ENCODE measurements at places on chromosomes 16 and 17. TPM values are rescaled to one million over a fixed set of nuclear protein-coding genes. Genes with fewer than 3 reads are reported as not detected.

DNA sequence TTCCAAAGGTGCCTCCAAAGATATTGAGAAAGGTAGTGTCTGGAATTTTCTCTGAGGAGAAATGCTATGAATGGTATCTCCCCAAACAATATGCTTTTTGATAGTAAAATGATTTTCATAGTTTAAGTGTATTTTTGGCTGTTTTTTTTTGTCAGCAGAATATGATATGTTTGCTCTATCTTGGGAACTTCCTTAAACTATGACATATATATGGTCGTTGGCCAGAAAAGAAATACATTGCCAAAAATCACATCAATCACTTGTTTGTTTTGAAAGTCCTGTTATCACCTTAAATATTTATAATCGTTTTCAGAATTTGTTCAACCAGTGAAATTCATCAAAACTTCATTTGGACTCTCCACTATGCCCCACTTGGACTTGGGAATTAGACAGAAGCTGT is 816.9 kb downstream of the CDH11 start:
- DNase-seq: no peak

DNA sequence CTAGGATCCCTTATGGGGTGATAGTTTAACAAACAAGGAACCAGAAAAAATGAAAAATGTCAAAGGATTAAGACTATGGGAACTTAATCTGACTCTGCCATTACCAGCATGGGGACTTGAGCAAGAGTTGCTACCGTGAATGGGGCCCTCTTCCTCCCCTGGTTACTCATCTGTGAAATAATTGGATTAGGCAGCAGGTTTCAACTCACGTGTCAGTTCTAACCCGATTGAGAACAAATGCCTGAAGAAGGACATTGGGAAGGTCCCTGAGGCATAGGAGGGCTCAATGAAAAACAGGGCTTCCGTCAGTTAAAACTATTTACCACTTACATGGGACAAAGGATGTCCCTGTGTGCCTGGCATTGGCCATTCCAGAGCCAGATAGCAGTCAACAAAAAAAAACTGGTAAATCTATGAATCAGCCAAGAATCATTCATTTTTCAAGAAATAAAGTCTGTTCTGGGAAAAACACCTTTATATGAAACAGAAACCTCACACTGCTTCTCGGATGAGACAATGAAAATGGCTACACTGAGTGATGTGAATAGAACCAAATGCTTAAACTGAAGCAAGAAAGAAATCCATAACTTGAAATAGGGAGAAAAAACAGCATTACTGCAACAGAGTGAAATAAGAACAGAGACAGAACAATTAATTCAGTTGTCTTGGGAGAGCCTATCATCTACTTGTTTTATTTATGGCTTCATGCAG is 104.3 kb downstream of the ADAMTS18 start:
- no peak for DNase-seq

Gene SEPTIN12
- not detected for total RNA-seq

DNA sequence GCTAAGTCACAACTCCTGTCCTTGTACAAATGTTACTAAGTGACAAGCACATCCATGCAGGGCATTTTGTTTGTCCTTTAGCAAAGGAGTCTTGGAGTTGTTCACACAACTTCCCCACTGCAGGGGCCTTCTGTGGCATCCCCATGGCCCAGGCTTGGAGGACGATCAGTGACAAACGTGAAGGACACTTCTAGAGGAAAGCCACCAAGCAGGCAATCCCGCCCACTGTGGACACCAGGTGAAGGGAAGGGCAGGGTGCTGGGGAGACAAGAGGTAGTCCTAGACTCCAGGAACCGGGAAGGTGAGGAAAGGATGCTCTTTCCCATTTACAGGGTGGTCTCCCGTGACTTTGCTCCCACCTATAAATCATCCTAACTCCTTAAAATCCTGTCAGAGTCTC is 4.1 kb downstream of the WDR45B start:
- no peak for DNase-seq

DNA sequence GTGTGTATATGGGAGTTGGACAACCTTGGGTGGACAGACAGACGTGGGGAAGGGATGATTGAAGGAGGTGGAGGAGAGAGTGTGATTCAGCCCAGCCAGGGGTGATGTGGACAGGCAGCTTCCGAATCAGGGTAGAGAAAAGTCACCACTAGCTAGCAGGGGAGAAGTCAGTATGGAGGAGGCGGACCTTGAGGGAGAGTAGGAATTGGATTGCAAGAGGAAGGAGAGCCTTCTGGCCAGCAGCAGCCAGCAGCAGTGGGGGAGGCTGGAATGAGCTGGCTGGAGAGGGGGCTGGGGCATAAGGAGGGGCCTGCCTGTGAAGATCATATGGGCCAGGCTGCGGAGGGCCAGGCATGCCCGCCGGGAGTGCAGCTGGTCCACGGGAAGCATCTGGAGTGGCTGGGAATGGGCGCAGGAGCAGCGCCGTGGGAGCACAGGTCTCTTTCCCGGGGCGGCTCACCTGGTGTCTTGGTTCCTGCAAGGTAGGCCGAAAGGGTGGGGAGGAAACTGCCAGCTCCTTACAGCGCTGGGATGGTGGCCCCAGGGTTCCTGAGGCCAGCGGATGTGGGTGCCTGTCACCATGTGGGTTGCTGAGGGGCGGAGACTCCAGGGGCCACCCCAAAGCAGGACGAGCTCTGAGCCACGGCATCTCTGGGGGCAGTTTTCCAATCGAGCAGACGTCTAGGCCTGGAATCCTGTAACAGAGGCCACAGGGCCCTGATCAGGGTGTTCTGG is 235.3 kb downstream of the SEC14L1 start:
- DNase-seq: no peak

DNA sequence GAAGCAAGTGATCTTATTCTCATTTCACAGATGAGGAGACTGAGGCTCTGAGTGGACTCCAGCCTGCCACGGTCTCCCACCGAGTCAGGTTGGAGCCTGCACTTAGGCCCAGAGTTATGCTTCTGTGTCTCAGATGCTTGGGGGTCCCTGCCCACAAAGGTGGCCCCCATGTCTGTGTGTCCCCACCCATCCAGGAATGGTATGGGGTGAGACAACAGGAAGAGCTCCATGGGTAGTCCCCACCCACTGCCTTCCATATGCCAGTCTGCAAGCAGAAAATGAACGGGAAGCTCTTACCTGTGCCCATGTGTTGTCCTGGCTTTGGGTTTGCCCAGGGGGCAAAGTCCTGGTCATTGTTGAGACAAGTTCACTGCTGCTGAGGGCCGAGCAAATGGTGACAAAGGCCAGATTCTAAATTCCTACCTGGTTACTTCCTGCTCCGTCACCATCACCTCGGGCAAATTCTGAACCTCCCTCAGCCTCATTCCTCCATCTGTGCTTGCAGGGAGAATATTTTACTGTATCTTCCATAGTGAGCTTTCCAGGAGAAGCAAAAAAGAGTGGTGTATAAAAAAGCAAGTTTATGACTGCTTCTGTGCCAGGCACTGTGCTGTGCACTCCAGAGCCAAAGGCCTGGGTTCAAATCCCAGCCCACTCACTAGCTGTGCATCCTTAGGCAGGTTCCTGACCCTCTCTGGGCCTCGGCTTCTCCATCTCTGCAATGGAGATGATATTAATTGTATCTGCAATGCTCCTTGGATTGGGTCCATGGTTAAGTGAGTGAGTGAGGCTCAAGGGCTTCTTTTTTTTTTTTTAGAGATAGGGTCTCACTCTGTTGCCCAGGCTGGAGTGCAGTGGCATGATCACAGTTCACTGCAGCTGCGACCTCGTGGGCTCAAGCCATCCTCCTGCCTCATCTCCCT is 9.3 kb downstream of the IL4R start:
- DNase-seq: no peak

DNA sequence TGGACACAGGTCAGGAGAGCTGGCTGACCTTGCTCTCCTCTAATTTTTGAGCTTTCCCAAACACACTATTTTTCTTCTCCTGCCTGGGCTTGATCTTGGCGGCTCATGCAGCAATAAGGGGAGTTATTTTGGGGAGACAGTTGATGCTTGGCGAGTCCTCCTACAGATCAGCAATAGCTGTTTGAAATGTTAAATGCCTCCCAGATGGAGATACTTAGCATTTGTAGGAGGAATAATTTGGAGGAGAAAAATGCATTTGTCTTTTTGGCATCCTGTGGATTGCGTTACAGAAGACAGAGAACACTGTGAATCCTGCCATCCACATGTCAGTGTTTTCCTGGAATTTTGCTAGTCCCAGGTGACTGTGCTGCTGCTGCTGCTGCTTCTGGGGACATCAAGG is 328.0 kb upstream of the XYLT1 start:
- no peak for DNase-seq

DNA sequence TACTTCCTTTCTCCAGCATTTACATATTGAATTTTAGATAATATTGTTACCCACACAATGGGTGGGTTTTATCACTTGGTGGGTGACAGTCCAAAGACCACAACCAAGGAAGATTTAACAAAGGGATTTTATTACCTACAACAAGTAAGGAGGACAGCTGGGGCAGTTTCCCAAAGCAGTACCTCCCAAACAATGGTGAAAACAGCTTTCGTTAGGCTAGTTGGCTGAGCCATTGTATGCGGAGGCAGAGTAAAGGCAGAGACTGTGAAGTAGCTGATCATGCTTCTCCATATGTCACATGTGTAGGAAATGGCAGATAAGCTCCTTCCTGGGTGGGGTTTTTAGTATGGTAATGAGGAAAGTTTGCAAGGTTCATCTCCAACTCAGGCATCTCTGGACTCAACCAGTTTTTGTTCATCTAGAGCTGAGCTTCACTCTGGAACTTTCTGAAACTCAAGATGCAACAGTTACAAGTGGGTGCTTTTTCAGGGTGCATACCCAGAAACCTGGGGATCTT is 104.3 kb upstream of the PSMD7 start:
- DNase-seq: no peak

DNA sequence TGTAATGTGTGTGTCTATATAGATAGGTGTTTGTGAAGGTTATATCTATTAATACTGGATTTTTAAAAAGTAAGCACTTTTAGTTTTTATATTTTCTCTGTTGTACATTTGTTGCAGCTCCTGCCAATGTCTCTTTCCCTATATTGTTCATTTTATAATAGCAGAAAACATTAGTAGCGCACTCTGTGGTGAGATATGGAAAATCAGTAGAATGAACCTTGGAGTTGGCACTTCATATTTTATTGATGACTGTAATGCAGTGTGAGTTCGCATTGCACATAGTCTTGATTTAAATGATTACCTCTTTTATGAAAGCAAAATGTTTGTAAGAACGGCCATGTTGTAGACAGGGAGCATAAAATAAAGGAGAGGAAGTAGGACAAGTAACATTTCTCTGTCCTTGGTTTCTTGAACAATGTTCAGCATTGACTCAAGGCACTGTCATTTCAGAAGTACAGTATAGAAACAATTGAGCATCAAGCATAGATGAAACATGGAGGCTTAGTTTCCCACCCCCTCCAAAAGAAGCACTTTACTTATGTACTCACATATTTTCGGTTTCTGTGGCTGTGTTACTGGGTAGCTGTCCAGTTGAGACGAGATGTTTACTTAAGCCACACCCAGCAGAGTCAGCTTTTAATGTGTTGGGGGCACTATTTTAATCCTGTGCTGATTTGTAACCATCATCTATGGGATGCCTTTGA is 74.0 kb downstream of the TANC2 start:
- no peak for DNase-seq

DNA sequence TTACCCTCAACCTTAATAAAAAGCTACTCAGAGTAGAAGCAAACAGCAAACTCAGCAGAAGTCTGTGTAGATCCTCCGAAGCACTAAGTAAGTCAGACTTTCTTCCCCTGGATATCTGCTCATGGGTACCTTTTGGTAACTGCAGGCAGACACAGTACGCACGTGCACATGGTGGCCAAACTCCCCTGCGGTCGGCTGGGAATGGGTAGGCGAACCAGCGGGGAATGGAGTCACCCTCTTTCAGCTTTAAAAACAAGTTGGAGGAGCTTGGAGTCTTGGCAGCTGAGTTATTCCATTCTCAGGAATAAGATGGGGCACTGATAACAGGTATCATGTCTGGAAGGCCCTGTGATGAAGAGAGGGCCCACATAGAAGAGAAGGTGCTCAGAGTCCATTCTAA is 16.3 kb downstream of the CYB561 start:
- DNase-seq: no peak

Gene ABCA8
- 13.7 TPM for total RNA-seq

DNA sequence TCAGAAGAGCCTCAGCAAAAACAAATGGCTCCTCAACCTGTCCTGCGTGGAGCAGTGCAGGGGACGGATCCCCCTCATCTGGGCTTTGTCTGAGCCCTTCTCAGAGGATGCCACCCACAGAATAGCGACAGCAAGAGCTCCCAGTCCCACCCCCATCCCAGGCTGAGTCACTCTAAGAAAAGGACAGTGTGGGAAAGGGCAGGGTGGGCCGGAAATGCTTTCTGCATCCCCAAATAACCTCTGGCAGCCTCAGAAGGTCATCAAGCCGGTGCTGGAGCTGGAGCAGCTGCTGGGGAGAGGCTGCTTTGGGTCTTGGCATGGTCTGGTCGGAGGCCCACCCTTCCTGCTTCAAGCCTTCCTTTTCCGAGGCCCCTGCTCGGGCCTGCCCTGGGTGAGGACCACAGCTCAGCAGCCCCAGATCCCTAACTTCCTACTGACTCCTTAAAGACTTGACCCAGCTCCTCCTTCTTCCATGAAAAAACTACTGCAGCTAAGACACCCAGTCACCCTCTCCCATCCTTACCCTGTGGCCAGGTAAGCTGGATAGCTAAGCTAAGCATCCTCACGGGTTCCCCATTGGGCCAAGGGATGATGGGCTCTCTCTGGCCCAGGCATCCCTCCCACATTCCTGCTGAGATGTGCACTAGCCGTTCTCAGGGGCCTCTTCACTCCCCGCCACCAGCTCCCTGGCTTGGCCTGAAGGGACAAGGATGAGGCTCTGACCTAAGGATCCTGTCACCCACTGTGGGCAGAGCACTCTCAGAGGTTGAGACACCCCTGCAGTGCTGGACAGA is 8.7 kb downstream of the SLC12A4 start:
- DNase-seq: peak; percentile 68

GRCh38 chr17:17768424-17769088 is 68.2 kb downstream of the SREBF1 start:
- no peak for DNase-seq

DNA sequence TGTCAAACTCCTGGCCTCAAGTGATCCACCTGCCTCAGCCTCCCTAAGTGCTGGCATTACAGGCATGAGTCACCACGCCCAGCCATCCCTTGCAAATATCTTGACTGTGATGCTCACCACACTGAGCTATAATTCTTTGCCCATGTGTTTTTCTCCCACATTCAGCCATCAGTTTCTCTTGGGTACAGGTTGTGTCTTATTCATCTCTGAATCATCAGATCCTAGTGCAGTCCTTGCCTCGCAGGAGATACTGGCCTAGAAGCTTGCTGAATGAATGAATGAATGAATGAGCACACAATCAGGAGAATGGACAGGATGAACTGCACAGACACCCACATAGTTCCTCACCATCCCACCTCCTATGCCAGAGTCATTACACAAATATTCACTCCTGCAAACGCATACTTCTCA is 24.4 kb upstream of the ETV4 start:
- no peak for DNase-seq

- no peak for DNase-seq
Observed at GRCh38 chr17:48014595-48015111, 22.9 kb downstream of the COPZ2 start.

Gene RPL13
- total RNA-seq: 8,523 TPM

GRCh38 chr16:68739964-68740627 is 3.0 kb downstream of the CDH1 start:
- no peak for DNase-seq

Gene CFAP97D1
- total RNA-seq: not detected

Gene PTX4
- total RNA-seq: not detected

GRCh38 chr16:424033-424622 is 1.3 kb upstream of the RAB11FIP3 start:
- DNase-seq: peak; percentile 89

Gene RBBP6
- 174 TPM for total RNA-seq

Gene CRYBA1
- not detected for total RNA-seq
